ENCODE measurements at places on chromosomes 13 and 19.

GRCh38 chr19:35253316-35254286 is 4.8 kb downstream of the LSR start:
- DNase-seq: no peak

DNA sequence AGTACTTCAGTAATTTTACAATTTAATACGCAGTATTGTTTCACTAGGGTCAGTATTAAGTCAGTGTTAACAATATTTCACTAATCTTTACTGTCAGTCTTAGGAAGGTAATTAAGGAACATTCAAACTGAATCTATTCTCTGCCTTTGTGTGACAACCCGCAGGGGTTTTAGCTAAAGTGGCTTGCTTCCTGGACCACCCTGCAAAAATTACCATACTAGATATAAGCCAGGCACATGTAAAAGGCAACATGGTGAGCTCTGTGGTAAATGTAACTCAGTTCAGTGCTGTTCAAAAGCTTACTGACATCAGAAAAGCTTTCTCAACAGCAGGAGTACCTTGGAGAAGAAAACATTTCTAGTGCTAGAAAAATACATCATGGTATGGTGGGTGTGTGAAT is 116.7 kb downstream of the FREM2 start:
- no peak for DNase-seq

DNA sequence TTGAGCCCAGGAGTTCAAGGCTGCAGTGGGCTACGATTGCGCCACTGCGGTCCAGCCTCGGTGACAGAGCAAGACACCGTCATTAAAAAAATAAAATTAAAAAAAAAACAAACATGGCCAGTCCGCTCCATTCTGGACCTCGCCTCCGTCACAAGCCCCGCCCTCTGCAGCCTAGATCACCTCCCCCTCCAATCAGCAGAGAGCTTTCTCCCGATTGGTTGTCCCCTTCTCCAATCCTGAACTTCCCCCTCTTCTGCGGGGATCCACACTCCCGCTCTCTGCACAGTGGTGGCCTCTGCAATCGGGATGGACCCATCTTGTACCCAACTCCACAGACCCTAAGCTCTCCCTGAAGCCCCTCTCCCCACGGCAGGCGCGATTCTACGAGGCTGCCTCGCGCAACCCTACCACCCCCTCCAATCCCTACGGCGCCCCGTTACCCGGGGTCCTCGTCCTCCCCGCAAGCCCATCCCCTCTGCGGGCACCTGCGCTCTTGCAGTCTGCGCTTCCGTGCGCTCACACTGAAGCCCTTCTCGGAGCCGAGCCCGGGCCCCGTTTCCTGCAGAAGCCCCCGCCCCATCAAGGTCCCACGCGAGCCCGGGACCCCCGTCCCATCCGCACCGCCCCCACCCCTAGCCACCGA is 540 bp downstream of the TMEM160 start:
- peak; percentile 30 for DNase-seq

- no peak for DNase-seq
These were observed 75.2 kb downstream of the DGKH start for GRCh38 chr13:42123600-42123999.

- DNase-seq: no peak
These were observed 21.5 kb upstream of the FOSB start for GRCh38 chr19:45446295-45446694.

DNA sequence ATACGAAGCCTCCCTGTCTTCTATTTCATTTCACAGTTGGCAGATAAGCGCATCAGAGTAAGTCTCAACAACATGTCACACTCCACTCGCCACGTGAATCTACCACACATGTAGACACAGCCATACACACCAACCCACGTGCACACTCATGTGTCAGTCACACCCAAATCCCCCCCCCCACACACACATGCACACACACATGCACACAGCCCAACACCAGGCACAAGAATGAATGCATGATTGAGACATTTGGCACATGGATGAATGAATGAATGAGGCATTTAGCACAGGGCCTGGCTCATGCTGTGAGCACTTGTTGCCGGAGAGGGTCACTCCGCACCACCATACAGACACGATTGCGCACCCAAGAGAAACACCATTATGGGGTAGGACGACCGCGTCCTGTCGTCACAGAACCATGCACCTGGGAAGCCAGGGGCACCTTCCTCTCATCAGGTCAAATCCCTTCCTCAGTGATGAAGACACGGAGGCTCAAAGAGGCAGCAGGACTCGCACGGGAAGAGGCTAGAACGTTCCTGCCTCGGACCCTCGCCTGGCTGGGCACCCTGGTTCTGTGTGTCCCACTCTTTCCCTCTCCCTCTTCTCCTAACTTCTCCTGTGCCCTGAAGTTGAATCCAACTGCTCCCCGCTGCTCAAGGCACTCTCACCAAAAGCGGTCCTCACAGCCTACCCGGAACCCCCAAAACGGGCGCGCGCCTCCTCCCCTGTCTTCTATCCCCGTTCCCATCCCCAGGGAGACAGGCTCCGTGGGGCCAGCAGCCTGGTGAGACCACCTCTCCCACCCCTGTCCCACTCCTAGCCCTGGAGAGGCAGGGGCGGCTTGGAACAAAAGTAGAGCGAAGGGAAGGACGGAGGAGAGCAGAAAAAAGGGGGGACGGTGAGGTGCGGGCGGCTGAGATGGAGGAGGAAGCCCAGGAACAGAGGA is 1.3 kb downstream of the MEIS3 start:
- DNase-seq: no peak

DNA sequence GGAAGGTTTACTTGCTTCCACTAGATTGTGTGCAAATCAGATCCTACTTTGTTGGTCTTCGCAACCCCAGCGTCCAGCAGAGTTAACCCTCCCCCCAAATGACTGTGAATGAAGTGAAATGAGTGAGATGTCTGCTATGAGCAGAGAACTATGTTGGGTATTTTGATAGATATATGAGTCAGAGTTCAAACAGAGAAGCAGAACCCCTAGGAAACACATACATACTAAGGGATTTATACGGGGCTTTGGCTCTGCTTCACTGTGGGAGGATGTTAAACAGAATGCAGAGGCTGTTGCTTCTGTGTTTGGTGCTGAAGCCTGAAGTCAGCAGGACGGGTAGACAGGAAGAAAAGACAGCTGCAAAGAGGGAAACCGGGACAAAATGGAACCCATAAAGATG is 197.0 kb downstream of the MZT1 start:
- no peak for DNase-seq

GRCh38 chr13:100130092-100130491 is 41.2 kb downstream of the PCCA start:
- DNase-seq: no peak

Measured in activated effector memory CD4-positive, alpha-beta T cell treated with Interleukin-2 at 50 U/mL for 16 hours (primary cell).